Posterior vena cava (tissue), 2 donors: ENCODE measurements at places on chromosomes 3 and 15. TPM values are rescaled to one million over a fixed set of nuclear protein-coding genes. Genes with fewer than 3 reads are reported as not detected.

The ISLR gene
- total RNA-seq = 51.7 TPM

The KNG1 gene
- total RNA-seq = not detected

The SH3GL3 gene
- total RNA-seq = not detected

The CYP1A1 gene
- total RNA-seq = not detected

The STARD5 gene
- total RNA-seq = 3.9 TPM

The PRR20G gene
- not detected for total RNA-seq

The FBXW12 gene
- not detected for total RNA-seq

The DOCK3 gene
- total RNA-seq = 2.4 TPM

The ARHGEF26 gene
- total RNA-seq = 24.9 TPM

The LRRIQ4 gene
- not detected for total RNA-seq

The CDCP1 gene
- total RNA-seq = 4.8 TPM

The IGDCC3 gene
- total RNA-seq = not detected

The MCTP2 gene
- 8.2 TPM for total RNA-seq

The CNTN6 gene
- total RNA-seq = 2.1 TPM

The ADAMTSL3 gene
- total RNA-seq = 17.4 TPM

The C3orf49 gene
- not detected for total RNA-seq

The CCDC39 gene
- 0.90 TPM for total RNA-seq

The C15orf62 gene
- 0.10 TPM for total RNA-seq

The PDZRN3 gene
- total RNA-seq = 59.5 TPM
